Body of pancreas (tissue), 4 donors: ENCODE measurements at places on chromosomes 2 and 18.

DNA sequence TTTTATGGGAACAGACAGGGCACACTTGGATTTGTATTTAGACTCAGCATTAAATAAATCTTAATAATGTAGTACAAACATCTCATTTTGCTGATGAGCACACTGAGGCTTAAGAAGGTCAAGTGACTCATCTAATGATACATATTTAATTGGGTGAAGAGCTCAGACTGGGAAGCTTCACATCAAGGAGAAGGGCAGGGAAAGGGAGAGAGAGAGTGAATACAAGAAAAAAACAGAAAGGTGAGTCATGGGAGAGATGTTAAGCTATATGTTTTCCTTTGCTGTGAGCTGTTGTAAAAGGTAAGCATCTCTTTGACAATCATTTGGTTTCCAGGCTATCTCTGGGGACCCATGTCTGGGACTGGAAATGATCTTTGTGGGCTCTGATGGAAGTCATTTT is 277.8 kb downstream of the SETBP1 start:
- no peak for DNase-seq
- H3K36me3 ChIP-seq, result no peaks in the 10 kb centered on the region
- H3K27me3 ChIP-seq, result no peaks in the 10 kb centered on the region
- H3K4me3 ChIP-seq, result no peak overlapping the region
- H3K4me1 ChIP-seq, result peaks cover 24% of the 10 kb centered on the region

DNA sequence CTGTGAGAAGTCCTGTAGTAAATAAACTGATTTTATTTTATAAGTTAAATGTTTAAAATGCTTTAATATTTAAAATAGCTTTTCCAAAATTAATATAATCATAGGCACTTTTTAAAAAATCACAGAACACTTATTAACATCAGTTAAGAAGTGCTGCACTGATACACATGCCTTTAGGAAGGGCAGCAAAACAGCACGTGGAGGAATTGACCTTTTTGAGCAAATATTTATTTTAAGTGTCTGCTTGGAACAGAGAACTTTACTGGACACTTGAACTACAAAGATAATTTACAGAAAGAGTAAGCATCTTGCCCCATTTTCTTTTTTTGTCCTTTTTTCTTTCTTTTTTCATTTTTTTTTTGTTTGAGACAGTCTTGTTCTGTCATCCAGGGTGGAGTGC is 87.7 kb upstream of the NARS1 start:
- no peak overlapping the region for H3K4me3 ChIP-seq
- no peaks in the 10 kb centered on the region for H3K27me3 ChIP-seq
- no peaks in the 10 kb centered on the region for H3K36me3 ChIP-seq
- peaks cover 18% of the 10 kb centered on the region for H3K4me1 ChIP-seq
- no peak overlapping the region for H3K27ac ChIP-seq
- no peak for DNase-seq

- no peaks in the 10 kb centered on the region for H3K36me3 ChIP-seq
- H3K4me1 ChIP-seq, result no peaks in the 10 kb centered on the region
- H3K27me3 ChIP-seq, result no peaks in the 10 kb centered on the region
- H3K4me3 ChIP-seq, result no peak overlapping the region
- no peak for DNase-seq
Observed at GRCh38 chr2:173785813-173786212, 179.4 kb downstream of the SP3 start.

GRCh38 chr2:157333304-157334047 is 7.9 kb upstream of the ERMN start:
- H3K27ac ChIP-seq, result no peak overlapping the region
- H3K27me3 ChIP-seq, result no peaks in the 10 kb centered on the region
- H3K4me3 ChIP-seq, result no peak overlapping the region
- no peaks in the 10 kb centered on the region for H3K36me3 ChIP-seq
- H3K4me1 ChIP-seq, result peaks cover 22% of the 10 kb centered on the region

DNA sequence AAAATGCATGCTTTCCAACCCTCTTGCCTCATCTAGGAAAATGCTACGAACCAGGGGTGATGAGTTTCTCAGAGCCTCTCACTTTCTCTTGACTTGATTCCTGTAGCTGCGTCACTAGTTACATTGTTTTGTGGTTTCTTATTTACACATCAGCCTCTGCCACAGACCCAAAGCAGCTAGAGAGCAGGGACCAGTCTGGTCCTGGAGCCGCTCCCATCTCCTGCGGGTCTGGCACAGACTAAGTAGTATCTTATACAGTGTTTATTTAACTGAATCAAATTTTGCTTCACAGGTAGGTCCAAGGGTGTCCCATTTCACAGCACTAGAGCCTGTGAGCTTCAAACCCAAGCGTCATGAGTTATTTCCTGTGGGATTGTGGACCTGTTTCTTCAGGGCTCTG is 310.5 kb downstream of the MYCN start:
- H3K27ac ChIP-seq, result no peak overlapping the region
- H3K4me3 ChIP-seq, result no peak overlapping the region
- H3K27me3 ChIP-seq, result no peaks in the 10 kb centered on the region
- no peak for DNase-seq
- H3K4me1 ChIP-seq, result peaks cover 5% of the 10 kb centered on the region

GRCh38 chr2:208713066-208713745 is 306.6 kb downstream of the PTH2R start:
- H3K27ac ChIP-seq, result no peak overlapping the region
- H3K36me3 ChIP-seq, result no peaks in the 10 kb centered on the region
- H3K4me3 ChIP-seq, result no peak overlapping the region
- DNase-seq, result no peak
- no peaks in the 10 kb centered on the region for H3K4me1 ChIP-seq
- H3K27me3 ChIP-seq, result no peaks in the 10 kb centered on the region

DNA sequence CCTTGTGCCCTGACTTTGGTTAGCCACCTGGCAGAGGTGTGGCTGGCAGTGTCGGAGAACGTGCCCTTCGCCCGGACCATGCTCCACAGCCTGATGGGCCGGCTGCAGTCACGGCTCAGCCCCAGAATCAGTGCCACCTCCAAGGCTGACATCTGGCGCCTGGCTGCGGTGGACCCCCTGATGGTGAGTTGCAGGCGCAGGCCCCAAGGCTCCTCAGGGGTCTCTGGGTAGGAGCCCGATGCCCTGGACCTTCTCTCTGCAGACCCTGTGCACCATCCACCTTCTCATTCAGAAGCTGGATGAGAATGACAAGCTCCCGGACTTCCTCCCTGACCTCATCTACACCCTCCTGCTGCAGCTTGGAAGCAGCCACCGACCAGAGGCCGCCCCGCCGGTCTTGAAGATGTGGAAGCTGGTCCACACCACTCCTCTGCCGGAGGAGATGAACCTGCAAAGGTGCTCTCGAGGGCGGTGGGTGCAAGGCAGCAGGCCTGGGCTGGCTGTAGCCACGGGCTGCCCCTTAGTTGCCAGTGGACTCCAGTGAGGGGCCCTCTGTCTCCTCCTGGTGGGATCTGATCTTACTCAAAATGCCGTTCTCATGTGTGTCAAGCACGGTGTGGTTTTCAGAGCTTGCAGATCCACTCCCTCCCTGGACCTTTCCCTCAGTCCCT is 32.1 kb downstream of the HJURP start:
- H3K4me1 ChIP-seq, result no peaks in the 10 kb centered on the region
- H3K27ac ChIP-seq, result no peak overlapping the region
- DNase-seq, result no peak
- no peaks in the 10 kb centered on the region for H3K27me3 ChIP-seq
- H3K36me3 ChIP-seq, result no peaks in the 10 kb centered on the region

DNA sequence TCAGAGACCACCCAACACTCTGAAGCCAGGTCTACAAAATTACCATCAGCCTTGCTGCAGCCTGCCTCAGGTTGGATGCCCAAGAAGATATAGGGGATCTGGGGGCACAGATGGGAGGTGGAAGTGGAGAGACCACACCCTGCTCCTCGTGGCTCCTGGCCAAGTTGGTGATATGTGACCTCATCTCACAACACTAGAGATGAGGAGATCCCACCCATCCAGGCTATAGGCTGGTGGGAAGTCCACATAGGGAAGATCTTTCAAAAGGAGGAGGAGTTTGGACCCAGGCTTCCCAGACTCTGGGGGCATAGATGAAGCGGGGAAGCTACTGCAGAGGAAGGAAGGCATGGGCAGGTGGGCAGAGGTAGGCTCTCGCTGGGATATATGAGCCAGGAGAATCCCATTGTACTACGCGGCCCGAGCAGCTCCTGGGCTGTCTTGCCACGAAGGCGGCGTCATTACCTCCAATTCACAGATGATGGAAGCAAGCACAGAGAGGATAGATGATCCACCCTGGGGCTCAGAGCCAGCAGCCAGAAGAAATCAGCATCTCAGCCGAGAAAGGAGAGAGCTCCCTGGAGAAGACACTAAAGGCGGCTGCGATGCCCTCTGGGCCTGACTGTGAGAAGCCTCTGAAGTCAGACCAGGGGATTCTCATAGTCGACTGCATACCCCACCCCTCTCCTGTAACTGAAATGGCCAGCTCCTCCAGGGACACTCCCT is 96.0 kb downstream of the RHOB start:
- H3K27ac ChIP-seq, result no peak overlapping the region
- no peaks in the 10 kb centered on the region for H3K36me3 ChIP-seq
- H3K4me3 ChIP-seq, result no peak overlapping the region
- DNase-seq, result no peak
